Ecto neural progenitor cell (in vitro differentiated cells): ENCODE measurements at places on chromosomes 6 and 20.

DNA sequence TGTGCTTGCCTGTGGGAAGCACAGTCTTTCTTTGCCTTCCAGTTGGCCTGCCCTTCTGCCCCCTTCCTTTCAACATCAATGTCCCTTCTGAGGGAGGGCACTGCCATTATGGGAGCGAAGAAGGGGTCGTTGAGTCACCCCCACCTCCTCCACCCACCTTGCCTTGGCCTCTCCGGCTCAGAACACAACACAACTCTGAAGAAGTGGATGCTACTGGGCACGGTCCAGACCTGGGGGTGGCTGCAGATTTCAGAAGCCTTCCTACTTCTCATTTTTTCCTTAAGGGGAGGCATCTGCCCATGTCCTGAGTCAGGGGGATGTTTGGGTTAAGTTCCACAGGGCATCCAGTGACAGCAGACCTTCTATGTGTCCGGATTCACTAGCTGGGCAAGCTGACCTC is 72.1 kb downstream of the GFOD1 start:
- no peak for DNase-seq

GRCh38 chr6:56802584-56802983 is 152.3 kb upstream of the BEND6 start:
- DNase-seq, result no peak

- DNase-seq, result no peak
These were observed 131.5 kb upstream of the RALGAPA2 start for GRCh38 chr20:20843982-20844381.

GRCh38 chr20:8318965-8319625 is 187.0 kb downstream of the PLCB1 start:
- DNase-seq, result no peak

GRCh38 chr20:17992224-17992637 is 23.4 kb downstream of the MGME1 start:
- no peak for DNase-seq

DNA sequence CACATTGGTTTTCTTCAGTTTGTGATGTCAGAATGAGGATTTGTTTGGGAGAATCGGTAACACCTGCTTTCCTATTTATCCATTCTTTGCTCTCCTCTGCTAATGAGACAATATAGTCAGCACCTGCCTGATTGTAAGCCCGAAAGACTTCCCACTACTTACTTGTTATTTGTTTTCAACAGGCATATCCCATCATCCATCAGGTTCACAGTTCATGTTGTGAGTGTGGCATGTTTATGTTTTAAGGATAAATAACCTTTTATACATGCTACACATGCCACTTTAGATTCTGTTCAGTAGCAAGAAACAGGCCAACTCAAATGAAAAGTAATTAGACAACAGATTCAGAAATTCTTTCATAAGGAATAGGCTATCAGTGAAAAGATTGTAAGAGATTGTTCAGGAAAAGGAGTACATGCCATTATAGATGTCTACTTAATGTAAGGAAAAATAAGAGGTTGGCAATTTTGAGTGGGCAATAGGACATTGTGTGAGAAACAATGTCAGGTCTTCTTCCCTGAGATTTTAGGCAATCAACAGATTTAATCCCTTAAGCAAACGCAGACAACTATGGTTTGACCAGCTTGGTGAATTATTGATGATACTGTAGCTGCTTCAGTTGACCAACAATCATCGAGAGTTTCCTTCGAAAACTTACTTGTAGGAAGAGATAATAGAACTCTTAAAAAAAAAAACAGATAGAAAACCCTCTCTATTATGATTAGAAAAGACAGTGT is 7.9 kb upstream of the GPRC6A start:
- no peak for DNase-seq
